Dorsolateral prefrontal cortex (tissue), 122 donors: ENCODE measurements at places on chromosomes 4 and X.

GRCh38 chrX:106725931-106726330 is 570 bp upstream of the RNF128 start:
- DNase-seq, result no peak

DNA sequence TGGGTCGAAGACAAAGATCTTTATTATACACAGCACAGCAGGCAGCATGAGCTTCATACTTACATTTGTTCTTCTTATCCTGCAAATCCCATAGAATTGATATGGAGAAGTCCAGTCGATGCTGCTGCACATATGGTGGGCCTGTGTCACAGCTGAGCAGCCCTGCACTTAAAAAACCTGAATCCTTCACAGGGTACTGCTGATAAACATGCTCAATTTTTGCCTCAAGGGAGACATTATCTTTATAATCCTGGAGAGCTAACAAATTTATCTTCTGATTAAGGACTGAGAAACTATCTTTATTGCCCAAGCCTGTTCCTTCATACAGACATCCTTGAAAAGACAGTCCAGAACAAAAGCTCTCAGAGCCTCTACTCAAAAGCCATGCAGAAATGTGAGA is 434.4 kb upstream of the FAM47C start:
- no peak for DNase-seq

DNA sequence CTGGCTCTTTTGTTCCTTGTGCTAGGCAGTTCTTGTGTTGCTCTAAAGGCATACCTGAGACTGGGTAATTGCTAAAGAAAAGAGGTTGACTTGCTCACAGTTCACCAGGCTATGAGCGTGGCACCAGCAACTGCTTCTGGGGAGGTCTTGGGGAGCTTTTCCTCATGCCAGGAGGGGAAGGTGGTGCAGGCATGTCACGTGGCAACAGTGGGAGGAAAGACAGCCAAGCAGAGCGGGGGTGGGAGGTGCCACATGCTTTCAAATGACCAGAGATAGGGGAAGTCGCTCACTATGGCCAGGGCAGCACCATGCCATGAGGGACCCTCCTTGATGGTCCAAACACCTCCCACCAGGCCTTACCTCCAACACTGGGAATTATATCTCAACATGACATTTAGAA is 4.7 kb downstream of the MAGEB17 start:
- no peak for DNase-seq

GRCh38 chr4:113666386-113667114 is 95.0 kb downstream of the CAMK2D start:
- DNase-seq, result no peak

GRCh38 chr4:58507079-58507478 is 1396.9 kb upstream of the IGFBP7 start:
- DNase-seq, result no peak
